Amniotic stem cell (primary cell): ENCODE measurements at places on chromosomes 12 and 14.
A peak's percentile ranks its signal among the peaks of the same experiment; 100 is the strongest.

- no peak for DNase-seq
Measured at GRCh38 chr12:91044586-91044985, 13.2 kb downstream of the KERA start.

DNA sequence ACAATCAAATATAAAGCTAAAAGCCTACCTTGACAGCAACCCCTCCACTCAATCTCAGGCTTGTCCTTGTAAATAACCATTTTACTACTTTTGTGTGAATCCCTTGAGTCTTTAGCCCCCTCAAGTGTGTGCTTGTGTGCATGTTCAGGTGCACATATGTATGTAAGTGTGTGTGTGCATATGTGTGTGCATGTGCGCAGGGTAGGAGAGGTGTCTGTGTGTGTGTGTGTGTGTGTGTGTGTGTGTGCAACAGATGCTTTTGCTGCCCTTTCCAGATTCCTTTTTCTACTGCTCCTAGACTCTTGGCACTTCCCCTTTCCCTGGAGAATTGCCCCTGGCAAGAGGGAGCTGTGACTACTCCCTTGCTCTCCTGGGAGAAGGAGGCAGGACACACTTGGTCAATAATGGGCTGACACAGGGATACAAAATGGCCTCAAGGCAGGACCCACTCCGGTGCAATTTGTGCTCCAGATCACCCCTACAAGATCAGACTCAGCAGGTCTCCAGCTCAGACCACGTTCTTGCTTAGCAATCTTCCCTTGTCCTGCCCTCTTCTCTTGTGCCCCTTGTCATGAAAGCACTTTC, 73.4 kb downstream of the IFNG start:
- no peak for DNase-seq

DNA sequence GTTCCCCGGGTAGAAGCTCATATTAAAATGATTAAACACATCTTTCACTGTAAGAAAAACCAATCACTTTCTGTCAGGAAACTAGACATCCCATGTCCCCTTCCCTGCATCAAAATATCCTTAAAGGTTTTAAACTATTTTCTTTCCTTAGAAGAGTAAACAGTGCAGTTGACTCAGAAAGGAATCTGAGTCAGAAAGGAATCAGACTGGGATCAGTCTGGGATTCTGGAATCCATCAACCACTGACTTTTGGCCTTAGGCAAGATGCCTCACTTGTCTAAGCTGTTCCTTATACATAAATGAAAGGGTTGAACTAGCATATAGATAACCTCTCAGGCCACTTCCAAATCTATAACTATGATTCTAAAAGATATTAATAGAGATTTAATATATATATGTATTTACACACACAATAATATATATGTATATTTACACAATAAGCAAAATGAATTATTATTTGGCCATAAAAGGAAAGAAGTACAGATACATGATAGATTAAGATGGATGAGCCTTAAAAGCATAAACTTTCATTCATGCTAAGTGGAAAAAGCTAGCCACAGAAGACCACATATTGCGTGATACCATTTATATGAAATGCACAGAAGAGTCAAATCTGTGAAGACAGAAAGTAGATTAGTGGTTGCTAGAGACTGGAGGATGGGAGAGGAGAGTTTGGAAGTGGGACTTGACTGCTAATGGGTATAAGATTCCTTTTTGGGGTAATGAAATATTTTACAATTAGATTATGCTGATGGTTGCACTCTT, 114.4 kb downstream of the SLC38A1 start:
- peak; percentile 37 for DNase-seq

DNA sequence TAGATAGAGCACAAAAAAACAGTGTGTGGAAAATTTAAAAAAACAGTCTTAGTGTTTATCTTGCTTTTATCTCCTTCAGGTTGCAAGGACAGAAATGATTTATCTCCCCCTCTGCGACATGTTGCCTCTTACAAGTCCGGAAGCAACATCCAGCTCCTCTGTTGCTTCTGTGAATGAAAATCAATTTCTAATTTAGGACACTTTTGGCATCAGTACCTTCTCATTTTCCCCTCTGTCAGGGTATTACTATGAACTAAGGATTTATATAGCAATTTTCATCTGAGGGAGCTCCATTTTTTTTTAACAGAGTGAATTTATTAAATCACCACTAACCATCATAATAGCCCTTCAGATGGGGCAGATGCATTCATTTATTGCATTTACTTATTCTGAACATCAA, 116.6 kb upstream of the PLXNC1 start:
- no peak for DNase-seq

GRCh38 chr12:22626406-22626805, 1.4 kb downstream of the ETNK1 start:
- peak; percentile 27 for DNase-seq

DNA sequence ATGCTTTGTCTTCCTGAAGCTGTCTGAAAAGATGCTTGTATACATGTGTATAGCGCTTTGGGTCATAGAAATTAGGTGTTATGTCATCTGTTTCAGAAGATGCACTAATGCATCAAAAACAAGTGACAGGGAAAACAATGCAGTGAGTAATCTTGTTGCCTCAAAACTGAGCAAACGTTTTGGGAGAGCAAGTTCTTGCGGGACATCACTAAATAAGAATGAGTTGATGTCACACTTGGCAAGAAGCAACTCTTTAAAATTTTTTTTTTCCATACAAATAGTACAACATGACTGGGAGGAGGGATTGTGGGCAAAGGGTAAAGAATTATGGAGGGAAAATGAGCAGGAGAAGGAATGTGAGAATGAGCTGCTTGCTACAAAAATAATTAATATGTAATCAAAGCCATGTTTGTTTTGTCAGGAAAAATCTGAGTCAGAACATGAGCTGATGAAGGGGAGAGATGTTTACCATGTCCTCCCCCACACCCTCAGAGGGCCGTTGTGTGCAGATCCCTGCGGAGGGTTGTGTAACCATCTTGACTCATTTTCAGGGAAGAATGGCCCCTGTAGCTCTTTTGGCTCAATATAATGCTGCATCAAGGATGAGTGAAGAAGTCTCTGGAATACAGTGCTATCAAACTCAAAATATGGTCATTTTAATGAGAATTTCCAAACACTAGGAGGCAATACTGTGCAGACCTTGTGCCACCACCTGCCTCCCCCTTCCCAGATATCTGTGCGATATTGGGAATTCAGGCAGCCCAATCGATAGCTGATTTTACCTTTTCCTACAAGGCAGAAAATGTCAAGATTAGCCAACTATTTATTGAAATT, 41.4 kb downstream of the BORCS5 start:
- DNase-seq: peak; percentile 76

DNA sequence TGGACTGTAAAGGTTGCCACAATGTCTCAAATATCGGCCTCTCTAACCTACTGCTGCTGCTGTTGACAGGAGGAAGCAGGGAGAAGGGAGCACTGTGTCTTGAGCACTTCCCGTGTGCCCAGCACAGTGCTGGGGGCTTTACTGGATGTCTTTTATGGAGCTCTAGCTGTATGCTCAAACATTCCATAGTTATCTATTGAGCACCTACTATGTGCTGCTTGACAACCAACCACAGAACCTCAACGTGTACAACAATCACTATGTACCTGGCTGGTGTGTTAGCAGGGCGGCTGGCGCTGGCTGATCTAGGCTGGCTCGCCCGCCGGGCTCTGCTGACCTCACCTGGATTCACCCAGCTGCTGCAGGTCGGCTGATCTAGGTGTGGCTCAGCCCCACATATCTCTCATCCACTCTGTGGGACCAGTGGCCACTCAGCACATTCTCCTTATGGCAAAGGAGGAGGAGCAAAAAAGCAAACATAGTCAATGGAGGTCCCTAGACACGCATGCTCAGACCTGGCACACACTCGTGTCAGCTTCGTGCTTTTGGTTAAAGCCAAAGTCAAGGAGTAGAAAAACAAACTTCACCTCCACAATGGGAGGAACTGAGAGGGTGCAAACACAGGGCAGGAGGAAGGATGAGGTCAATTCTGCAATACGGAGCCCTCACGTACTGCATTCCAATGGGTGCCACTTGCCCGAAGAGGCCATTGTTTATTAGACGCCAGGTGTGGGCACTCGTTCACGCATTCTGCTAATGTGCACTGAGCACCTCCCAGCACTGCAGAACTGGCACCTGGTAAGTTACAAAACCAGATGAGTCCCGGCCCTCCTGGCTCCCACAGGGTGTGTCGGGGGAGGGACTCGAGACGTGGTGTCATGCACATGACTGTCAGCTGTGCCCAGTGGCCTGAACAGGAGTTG, 147.2 kb downstream of the SCARB1 start:
- DNase-seq: no peak

DNA sequence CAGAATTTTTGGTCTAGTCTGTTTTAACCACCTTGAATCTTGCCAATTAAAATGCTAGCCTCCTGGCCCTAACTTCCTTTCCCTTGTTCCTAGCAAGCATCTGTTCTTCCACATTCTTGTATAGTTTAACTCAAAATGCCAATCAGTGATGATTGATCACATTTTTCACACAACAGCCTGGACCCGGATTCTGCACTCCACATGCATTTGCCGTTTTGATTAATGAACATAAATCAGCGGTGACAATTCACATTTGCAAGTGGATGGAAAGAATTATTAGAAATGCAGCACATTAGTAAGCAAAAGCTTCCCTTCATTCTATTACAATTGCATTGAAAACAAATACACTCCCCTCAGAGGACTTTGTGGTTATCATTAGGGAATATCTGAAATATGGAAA, 83.4 kb downstream of the PDZRN4 start:
- DNase-seq: no peak

DNA sequence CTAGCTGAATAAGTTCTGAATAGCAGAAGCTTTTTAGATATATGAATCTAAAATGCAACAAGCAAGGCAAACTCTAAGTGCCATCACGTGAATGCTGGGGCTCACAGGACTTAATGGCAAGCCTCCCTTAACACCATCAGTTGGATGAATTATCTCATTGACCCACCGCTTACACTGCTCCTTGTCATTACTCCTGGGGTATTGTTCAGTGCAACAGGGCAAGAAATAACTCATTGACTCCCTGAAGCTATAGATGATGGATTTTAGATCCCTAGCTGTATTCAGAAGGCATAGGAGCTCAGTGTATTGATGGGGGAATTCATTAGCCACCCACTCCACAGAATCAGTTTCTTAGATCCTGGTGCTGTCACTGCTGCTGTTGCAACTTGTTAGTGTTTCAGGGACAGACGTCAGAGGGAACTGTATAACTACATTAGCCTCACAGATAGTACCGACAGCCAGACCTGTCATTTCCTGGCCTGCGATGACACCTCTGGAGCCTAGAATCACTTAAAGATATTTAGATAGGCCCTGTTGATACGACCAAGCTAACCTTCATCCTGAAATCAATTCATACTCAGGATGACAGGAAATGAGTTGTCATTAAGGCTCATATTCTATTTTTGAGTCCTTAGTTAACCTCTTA, 735.3 kb downstream of the DIO2 start:
- DNase-seq: no peak

GRCh38 chr14:80446356-80446755, 235.1 kb upstream of the DIO2 start:
- no peak for DNase-seq

- DNase-seq: peak; percentile 37
Measured at GRCh38 chr12:24997970-24998582, 49.2 kb upstream of the BCAT1 start.

DNA sequence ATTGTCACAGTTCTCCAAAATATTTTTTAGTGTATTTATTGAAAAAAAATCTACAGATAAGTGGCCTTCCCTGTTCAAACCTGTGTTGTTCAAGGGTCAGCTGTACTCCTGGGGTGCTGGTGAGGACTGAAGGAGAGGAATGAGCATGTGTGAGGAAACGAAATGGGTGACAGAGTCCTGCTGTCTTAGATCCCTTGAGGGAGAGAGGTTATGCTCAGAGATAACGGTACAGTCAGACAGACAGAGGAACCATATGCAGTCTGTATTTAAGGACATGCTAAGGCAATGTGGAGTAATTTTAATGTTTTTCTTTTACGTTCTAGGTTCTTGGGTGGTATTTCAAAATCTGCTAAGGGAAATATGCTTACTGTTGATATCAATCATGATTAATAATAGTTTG, 352.9 kb upstream of the RGS6 start:
- no peak for DNase-seq
